ENCODE measurements at places on chromosomes 6 and 20. TPM values are rescaled to one million over a fixed set of nuclear protein-coding genes. Genes with fewer than 3 reads are reported as not detected.

Gene LAMA2
- total RNA-seq, result 125 TPM

Gene ARFGEF3
- total RNA-seq, result 2.7 TPM

Gene COL20A1
- not detected for total RNA-seq

DNA sequence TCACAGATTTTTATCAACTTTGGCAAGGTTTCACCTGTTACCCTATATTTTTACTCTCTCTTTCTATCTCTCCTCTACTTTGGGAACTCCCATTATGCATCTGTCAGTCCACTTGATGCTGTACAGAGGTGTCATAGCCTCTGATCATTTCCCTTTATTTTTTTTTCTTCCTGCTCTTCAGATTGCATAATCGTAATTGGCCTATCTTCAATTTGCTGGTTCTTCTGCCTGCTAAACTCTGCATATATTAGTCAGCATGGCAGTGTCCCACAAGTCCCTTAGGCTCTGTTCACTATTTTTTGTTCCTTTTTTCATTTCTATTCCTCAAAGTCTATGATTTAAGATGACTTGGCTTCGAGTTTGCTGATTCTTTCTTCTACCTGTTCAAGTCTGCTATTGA is 44.7 kb upstream of the MICB start:
- DNase-seq, result no peak

- no peak for DNase-seq
Observed at GRCh38 chr6:17490724-17491123, 97.3 kb downstream of the CAP2 start.

DNA sequence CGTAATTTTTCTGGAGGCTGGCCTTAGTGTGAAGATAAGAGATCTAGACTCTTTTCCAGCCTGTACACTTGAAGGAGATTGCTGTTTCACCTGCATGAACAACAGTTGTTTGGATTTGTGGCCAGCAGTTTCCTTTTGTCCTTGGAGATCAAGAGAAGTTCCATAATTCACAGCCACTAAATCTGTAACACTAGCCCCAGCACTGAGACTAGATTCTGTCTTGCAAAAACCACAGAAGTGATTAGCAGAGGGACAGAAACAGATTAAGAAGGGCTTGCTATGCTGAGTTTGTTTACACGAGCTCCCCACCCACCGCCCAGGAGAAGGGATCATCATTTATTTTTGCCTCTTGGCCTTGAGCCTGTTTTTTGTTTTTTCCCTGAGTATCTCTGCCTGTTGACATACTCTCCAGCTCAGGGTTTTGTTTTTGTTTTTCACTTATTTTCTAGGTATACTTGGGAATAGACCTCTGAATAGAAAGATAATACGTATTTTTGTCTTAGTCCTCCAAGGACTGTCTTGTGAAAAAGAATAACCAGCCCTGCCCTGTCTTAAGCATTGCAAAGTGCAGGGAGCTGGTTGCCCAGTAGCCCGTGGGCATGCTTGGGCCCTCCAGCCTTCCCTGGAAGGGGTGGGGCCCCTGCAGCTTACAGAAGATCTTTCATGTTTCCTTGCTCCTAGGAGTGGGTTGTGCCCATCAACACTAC is 93.1 kb upstream of the SOX4 start:
- DNase-seq, result no peak

DNA sequence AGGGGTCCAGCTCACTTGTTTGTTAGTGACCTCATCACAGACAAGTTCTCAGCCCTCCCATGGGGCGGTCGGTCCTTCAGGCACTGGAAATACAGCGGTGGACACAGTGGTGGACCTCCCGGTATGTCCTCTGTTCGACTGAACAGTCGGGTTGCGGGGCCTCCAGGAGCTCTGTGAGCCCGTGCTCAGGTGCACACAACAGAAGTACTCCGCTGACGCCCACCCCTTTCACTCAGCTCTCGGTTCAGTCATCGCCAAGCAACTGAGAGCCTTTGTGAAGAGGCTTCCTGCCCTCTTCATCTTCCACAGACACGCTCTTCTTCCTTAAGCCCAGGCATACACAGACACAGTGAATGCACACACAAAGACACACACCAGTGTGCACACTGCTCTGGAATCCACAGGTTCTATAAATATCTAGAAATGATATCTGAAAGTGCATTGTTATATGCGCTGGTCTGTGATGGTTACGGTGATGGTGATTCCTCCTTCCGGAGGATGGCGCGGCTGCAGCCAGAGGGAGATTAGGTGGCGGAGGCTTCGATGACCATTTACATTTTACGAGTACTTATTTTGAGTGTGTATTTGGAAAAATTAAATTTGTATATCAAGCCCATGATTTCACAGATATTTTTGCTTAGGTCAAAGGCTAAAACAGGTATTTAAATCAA is 46.8 kb upstream of the BHLHE23 start:
- peak; percentile 5 for DNase-seq

GRCh38 chr6:162713974-162714780 is 13.4 kb downstream of the PRKN start:
- no peak for DNase-seq

DNA sequence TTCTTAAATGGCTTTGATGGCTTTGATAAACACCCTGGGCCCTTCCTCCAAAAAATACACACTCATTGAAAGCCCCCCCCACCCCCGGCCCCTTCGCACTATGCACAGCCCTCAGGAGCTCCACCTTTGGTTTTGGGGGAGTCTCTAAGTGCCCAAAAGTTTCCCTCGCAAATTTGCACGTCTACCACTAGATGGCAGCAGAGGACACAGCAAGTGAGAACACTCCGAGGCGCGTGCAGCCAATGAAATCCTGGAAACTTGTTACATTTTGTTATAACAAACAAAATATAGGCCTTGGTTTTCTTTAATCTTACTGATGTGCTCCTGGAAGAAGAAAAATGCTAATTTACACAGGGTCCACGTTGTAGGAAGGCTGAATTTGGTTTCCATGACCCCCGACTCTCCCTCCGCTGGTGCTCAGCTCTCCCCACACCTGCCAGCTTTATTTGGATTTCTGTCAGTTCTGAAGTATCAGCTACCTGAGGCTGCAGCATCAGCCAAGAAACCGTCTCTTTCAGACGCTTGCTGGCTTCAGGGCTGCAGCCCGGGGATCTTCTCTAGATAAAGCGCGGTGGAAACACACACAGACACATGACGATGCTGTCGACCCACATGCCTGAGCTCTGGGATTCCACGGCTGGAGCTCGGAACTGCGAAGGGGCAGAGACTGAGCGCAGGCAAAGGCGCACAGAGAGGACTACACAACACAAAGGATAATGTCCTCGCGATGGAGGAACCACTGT is 148.3 kb upstream of the RPS6KA2 start:
- DNase-seq, result peak; percentile 60

GRCh38 chr6:169651498-169651897 is 50.3 kb downstream of the WDR27 start:
- no peak for DNase-seq

GRCh38 chr20:18009116-18009515 is 40.3 kb downstream of the MGME1 start:
- DNase-seq, result no peak

- no peak for DNase-seq
Observed at GRCh38 chr20:57244627-57245214, 21.7 kb downstream of the BMP7 start.

Gene GATA5
- total RNA-seq, result 9.3 TPM

Gene DDR1
- 58.4 TPM for total RNA-seq

- DNase-seq, result no peak
Observed at GRCh38 chr6:84547341-84547801, 217.0 kb downstream of the TBX18 start.

DNA sequence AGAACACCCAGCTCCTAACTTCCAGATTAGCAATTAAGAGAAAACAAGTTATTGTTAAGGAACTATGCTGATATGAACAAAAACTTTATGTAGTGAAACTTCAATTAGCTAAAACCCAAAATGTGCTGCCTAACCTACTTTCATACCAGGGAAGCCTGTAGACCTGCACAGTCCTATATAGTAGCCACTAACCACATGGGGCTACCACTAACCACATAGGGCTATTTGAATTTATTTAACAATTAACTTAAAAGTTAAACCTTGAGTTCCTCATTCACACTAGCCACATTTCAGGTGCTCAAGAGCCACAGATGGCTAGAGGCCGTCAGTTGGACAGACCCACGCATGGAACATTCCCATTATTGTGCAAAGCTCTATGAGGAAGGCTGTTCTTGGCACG is 72.4 kb upstream of the LAMP5 start:
- DNase-seq, result no peak

GRCh38 chr6:71034563-71035345 is 77.9 kb upstream of the B3GAT2 start:
- no peak for DNase-seq

GRCh38 chr6:35624341-35625070 is 64.2 kb downstream of the FKBP5 start:
- DNase-seq, result no peak

Gene FERMT1
- total RNA-seq, result 1.1 TPM

DNA sequence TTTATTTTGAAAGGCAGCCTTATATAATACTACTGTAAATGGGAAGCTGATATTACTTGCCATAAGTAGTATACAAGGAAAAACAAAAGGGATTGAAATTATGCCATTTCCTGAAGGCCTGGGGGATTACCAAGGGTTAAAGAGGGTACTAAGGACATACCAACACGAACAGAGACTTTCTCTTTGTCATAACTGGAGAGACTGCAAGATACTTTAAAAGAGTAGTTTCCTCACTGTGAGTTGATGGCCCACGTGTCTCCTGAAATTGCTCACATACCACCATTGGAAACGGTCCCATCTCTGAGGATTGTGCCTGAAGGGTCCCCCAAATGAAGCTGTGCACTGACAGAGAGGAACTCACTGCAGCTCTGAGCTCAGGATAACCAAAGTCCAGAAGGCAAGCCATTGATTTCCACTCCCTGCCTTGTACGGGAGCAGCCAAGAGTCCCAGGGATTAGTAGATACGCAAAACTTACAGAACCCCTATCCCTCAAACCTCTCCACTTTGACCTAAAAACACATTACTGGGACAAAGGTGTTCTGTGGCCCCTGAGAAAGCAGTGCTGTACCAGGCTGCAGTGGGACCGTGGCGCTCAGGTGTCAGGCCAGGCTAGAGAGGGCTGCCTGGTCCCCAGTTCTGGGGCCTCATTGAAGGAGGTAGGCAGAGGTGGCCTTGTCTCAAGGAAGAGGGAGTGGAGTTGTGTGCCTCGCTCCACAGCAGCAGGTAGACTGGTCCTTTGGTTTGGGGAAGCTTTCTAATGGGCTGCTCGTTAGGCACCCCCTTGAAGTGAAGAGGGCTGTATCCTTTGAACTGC is 15.2 kb downstream of the PSMG4 start:
- DNase-seq, result no peak

DNA sequence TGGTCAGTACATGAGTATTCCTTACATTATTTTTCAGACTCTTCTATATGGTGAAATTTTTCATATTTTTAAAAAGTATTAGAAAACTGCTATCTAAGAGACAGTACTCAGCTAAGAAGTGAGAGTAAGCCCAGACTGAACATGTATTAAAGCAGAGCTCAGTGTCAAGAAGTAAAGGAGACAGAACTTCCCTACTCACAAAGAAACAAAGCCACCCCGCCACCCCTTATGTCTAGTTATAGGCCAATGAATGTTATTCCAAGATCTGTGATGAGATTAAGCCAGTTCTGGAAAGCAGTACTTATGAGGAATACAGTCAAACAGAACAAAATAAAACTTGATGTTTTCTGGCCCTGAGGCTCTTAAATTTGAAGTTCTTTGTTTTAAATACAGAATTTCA is 114.5 kb downstream of the RNGTT start:
- no peak for DNase-seq

Gene EBF4
- 4.4 TPM for total RNA-seq

Gene ADIG
- not detected for total RNA-seq

GRCh38 chr6:74480561-74480960 is 725.3 kb downstream of the COL12A1 start:
- DNase-seq, result no peak

Gene FUT9
- not detected for total RNA-seq

GRCh38 chr6:123715006-123715863 is 78.5 kb upstream of the TRDN start:
- DNase-seq, result no peak

- DNase-seq, result peak; percentile 38
Observed at GRCh38 chr6:44338228-44339122, 4.0 kb upstream of the SPATS1 start.

GRCh38 chr6:157808405-157808950 is 14.6 kb upstream of the SNX9 start:
- no peak for DNase-seq

DNA sequence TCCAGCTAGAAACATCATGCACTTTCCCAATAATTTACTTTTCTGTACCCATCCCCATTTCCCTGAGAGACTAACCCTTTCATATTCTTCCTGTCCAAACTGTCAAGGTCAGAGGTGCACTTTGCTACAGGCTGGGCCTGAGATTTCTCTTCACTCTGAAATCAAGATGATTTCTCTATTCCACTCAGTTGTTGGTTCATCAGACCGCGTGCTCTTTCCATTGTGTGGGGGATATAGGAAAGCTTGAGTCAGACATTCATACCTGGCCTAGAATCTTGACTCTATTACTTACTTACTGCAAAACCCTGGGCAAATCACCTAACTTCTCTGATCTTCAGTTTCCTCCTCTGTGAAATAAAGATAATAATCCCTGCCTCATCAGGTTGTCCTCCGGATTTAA is 4.7 kb upstream of the ZDHHC14 start:
- no peak for DNase-seq

DNA sequence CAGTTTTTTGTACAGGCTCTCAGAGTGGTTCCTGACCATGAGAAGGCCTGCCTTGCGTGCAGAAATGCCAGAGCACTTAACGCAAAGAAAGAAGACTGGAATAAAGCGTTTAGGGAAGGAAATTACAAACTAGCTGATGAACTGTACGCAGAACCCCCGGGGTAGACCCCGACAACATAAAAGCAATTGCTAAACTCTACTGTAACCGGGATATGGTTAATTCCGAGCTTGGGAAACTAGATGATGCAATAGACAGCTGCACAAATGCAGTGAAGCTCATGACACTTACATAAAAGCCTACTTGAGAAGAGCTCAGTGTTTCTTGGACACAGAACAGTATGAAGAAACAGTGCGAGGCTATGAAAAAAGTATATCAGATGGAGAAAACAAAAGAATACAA is 35.7 kb downstream of the CITED2 start:
- no peak for DNase-seq

- no peak for DNase-seq
Observed at GRCh38 chr6:129567374-129567773, 142.6 kb downstream of the ARHGAP18 start.

DNA sequence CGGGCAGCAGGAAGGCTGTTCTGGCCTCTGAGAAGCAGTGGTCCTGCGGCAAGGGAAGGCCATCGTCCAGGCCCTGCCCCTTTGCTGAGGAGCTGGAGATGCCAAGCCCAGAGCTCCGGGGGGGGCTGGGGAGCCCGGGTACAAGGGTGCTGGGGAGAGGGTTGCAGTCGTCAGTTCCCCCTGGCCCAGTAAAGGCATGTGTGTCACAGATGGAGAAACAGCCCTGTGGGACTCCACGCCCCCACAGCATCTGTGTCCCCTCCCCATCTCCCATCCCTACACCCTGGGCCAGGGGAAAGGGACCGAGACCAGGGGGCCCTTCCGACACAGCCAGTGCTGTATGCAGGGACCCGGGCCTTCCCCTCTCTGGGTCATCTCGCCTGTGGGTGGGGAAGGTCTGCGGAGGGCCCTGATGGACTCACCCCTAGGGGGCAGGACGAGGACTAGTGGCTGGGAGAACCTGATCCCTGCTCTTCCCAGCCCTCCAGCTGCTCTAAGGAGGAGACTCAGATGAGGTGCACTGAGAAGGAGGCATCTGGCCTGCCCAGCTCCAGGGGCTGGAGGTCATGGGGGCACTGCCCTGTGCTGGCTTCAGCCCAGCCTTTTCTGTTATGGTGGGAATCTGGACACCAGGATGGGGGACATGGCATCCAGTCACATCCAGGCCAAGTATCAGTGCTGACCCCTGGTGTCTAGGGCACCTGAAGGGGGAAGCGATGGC is 609 bp downstream of the MYL9 start:
- peak; percentile 63 for DNase-seq

Gene BPI
- not detected for total RNA-seq

Gene DDX43
- 0.80 TPM for total RNA-seq

Data from left cardiac atrium (tissue), 4 donors.